ENCODE measurements at places on chromosomes 3 and 15. TPM values are rescaled to one million over a fixed set of nuclear protein-coding genes. Genes with fewer than 3 reads are reported as not detected.

The CPN2 gene
- not detected for total RNA-seq

The TUSC7 gene
- total RNA-seq: not detected

The LYSMD2 gene
- total RNA-seq: 21.0 TPM

- DNase-seq: no peak
Measured at GRCh38 chr3:37984596-37984995, 6.0 kb upstream of the VILL start.

DNA sequence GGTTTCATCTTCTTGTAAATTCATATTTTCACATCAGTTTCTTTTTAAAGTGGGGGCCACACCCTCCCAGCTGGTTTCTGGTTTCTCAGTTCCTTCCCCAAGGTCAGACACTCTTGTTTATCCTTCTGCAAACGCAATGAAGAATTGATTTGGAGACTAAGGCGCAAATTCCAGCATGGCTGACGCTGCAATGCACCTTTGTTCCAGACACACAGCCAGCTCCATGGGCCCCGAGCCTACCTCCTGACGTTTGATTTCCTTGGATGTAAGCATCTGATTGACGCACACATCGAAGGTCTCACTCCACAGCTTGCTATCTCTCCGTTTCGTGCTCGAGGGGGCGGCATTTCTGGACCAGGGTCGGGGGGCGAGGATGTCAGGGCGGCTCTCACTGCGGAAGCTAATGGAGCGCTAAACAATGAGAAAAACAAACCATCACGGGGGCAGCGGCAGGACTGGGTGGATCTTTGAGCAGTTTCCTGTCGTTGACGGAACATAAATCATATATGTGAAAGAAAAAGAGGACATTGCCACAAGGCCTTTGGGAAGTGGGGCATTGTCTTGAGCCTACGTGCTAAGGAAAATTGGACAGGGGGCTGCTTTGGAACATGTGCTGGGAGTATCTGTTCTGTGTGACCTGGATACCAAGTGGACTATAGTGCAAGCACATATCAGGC is 46.9 kb downstream of the ARHGEF3 start:
- DNase-seq: no peak

The CFAP44 gene
- total RNA-seq: 12.0 TPM

The CKMT1A gene
- total RNA-seq: not detected

DNA sequence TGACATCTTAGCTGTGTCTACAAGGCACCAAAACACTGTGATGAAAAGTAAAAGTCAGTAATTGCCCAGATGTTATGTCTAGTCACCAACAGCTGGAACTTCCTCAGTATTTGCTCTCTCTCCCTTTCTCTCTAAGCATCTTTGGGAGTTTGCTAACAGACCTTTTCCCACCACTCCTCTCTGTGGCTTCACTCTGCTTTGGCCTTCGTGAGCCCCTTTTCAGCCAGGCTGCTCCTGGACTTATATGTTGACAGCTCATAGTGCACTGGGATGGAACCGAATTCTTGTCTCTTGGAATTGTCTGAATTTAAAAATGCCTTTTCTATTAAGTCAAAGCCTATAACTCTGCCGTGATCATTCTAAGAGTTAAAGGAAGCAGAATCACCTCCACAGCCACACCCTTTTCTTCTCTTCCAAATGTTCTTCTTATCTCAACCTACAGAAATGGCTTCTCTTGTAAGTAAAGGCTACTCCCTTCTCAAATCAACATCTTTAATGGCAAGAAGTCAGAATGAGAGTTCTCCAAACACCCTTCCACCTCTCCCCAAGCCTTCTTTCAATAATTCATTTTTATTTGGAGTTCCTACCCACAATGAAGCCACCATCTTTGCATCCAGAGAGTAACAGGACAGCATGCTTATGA is 17.2 kb upstream of the FOXP1 start:
- DNase-seq: no peak

GRCh38 chr15:92452143-92452542 is 58.5 kb downstream of the ST8SIA2 start:
- DNase-seq: no peak

The XIRP1 gene
- total RNA-seq: not detected

The ANKRD63 gene
- not detected for total RNA-seq

DNA sequence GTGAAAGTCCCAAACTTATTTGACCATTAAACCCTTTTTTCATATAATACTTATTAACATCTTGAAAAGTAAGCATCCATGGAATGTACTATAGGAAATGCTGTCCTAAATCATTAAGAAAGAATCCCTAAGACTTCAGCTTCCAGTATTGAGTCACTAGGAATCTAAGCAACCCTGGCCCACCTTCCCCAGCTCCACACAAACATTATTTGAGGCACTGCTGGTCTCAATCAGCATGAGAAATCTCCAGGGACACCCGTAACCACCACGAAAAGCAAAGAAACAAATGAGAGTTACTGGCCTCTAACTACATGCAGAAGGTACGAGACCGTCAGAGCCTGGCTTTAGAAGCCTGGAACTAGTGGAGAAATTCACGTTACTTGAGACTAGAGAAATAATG is 68.2 kb downstream of the POLQ start:
- DNase-seq: no peak

GRCh38 chr3:64289622-64290021 is 64.4 kb upstream of the PRICKLE2 start:
- no peak for DNase-seq

The CCR1 gene
- total RNA-seq: 4.0 TPM
